ENCODE measurements at places on chromosomes 7 and 10. TPM values are rescaled to one million over a fixed set of nuclear protein-coding genes. Genes with fewer than 3 reads are reported as not detected.

PRKRIP1 gene
- total RNA-seq, result 51.7 TPM

HELLS gene
- 86.8 TPM for total RNA-seq

CALHM3 gene
- not detected for total RNA-seq

CFAP46 gene
- 7.5 TPM for total RNA-seq

FBXL13 gene
- 10.0 TPM for total RNA-seq

CDK13 gene
- 140 TPM for total RNA-seq

HOXA10 gene
- total RNA-seq, result not detected

SLC13A1 gene
- total RNA-seq, result not detected

FAM241B gene
- total RNA-seq, result 5.1 TPM

NSUN6 gene
- total RNA-seq, result 50.0 TPM

AMZ1 gene
- 0.11 TPM for total RNA-seq

TEX36 gene
- not detected for total RNA-seq

CHAT gene
- total RNA-seq, result 1.8 TPM

MYO3A gene
- total RNA-seq, result 10.5 TPM

HERC4 gene
- 117 TPM for total RNA-seq

ANKRD22 gene
- total RNA-seq, result 0.44 TPM

NPY4R gene
- total RNA-seq, result 0.22 TPM

ZWINT gene
- 16.4 TPM for total RNA-seq

HABP2 gene
- not detected for total RNA-seq

NEUROD6 gene
- 0.93 TPM for total RNA-seq

ITPRID1 gene
- total RNA-seq, result 0.11 TPM

ENTPD7 gene
- 16.7 TPM for total RNA-seq

CREB5 gene
- 40.2 TPM for total RNA-seq

GSAP gene
- 17.0 TPM for total RNA-seq

EBLN1 gene
- not detected for total RNA-seq

ADAMTS14 gene
- 5.2 TPM for total RNA-seq

LRRD1 gene
- total RNA-seq, result 0.44 TPM

GRB10 gene
- 70.8 TPM for total RNA-seq

THNSL1 gene
- 13.0 TPM for total RNA-seq

UPK3B gene
- 0.99 TPM for total RNA-seq
